ENCODE measurements at places on chromosomes 12 and 14.
A peak's percentile ranks its signal among the peaks of the same experiment; 100 is the strongest.

DNA sequence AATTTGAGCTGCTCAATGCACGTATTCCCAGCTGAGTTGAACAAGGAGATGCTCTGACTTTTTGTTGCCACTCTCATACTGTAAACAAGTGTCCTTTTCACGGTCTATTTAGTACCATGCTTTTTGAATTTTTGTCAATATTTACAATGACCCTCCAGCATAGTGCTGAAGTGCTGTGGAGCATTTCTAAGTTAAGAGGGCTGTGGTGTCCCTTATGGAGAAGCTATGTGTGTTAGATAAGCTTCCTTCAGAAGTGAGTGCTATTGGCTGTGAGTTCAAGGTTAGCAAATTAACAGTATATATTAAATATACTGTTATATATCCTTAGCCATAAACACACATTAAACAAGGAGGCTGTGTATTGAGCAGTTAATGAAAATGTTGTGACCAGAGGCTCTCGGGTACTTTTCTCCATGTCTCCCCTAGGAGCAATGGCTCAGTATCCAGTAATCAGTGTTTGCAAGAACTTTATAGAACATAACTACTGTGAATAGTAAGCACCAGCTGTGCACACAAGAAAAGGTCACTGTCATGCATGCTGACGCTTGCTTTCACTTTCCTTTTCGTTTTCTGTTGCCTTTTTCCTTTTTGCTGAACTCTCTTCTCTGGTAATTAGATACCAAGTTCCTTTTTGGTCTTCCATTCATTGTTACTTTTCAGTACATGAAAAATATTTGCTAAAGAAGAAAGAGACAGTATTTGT, 187.2 kb upstream of the NEDD1 start:
- no peak for DNase-seq

GRCh38 chr12:111034083-111034885, 113.9 kb upstream of the MYL2 start:
- no peak for DNase-seq

DNA sequence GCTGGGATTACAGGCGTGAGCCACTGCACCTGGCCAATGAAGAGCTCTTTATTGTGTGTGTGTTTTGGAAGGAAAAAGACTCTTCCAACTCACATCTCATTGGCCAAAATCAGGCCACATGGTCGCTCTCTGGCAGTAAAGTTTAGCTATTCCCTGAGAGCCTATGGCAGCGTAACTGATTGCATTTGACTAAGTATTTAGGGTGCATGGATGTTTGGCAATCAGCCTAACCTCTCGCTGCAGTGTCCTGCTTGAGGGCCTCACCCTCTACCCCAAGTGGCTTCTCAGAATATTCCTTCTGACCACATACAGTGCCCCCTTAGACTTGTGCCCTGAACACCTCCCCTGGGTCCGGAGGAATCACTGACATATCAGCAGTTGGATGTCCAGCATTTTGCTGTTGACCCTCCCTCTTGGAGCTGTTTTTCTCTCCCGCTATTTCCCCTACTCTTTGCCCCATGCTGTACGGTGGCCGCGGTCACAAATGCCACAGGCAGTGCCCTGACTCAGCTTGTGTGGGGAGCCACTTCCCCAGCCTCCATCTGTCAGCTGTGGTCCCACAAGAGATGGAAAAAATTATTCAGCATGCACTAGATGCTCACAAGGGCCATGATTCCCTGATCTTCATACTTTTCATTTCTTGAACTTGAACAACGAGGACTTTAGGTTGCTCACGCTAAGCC, 9.5 kb downstream of the PHETA1 start:
- peak; percentile 36 for DNase-seq

GRCh38 chr12:120586206-120586605, 5.0 kb upstream of the POP5 start:
- DNase-seq, result no peak

DNA sequence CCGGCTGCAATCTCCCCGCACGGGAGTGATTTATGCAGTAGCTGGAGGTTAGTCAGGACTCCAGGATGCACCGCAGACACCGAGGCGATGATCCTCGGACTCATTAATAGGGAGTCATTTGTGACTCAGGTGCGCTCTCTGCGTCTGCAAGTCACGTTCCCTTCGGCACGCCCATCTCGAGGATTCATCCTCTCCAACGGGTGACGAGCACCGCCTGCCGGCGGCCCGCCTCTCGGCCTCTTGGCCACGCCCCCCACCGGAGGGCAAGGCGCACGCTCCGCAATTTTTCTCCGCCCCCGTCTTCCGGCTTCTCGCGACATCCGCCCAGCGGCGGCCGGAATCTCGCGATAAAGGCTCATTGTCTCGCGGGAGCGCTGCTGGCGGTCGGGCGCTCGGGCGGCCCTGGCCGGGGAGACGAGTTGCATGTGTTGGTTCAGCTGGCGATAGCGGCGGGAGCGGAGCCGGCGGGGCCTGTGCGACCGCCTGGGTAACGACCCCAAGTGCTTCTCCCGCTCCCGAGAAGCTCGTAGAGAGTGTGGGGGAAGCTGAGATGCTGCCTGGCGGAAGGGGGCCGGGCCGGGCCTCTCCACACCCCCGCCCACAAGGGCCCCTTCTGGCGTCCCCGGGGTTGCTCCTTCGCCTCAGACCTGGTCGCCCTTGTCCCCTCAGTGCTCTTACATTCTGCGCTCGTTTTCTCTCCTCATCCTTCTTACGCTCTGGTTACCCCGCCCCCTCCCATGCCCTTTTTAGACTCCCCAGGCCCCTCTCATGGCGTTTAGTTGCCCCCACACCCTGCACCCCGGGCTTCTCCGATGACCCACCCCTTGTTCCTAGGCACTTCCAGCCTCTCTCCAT, at the start of gene DENR:
TSS of gene DENR (plus strand) at position 361 of the 855 bp plus-strand sequence. CDS start 878 bp downstream, outside the sequence.
- peak; percentile 98 for DNase-seq

Measured in stimulated activated CD8-positive, alpha-beta memory T cell treated with anti-CD3 and anti-CD28 coated beads, Interleukin-15, amount 100 ng/mL, for 4 hours (primary cell).